ENCODE measurements at places on chromosomes 4 and X. TPM values are rescaled to one million over a fixed set of nuclear protein-coding genes. Genes with fewer than 3 reads are reported as not detected.

DNA sequence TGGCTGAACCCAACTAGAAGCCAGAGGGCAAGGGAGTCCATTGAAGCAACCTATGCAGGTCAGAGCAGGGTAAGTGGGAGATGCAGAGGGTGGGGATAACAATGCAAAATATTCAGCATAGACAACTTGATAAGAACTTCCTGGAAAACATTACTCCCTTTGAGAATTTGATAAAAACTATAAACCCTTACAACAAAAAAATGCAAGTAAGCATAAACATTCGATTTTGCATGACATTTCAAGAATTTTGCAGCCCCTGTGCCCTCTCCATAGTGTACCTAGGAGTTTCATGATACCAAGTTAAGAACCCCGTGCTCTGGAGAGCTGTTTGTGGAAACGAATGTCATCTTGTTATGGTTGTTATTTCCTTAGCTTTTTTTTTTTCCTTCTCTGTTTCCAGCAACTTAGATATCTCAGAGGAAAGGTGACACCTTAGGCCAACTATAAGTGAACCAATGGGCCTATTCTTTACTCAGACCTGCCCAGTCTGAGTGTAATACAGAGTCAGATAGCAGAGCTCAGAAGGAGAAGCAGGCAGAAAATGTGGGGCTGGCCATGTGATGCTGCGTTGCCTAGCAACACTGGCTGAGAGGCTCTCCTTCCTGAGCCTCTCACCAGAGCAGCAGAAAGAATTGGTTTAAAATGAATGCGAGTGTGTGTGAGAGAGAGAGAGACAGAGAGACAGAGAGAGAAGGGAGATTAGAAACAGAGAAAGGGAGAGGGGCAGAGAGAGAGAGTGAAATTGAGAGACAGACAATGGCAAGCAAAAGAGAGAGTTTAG is 36.7 kb upstream of the GABRQ start:
- no peaks in the 10 kb centered on the region for H3K4me1 ChIP-seq
- no peak overlapping the region for H3K27ac ChIP-seq
- no peak for DNase-seq
- H3K4me3 ChIP-seq: no peak overlapping the region
- no peaks in the 10 kb centered on the region for H3K27me3 ChIP-seq

DNA sequence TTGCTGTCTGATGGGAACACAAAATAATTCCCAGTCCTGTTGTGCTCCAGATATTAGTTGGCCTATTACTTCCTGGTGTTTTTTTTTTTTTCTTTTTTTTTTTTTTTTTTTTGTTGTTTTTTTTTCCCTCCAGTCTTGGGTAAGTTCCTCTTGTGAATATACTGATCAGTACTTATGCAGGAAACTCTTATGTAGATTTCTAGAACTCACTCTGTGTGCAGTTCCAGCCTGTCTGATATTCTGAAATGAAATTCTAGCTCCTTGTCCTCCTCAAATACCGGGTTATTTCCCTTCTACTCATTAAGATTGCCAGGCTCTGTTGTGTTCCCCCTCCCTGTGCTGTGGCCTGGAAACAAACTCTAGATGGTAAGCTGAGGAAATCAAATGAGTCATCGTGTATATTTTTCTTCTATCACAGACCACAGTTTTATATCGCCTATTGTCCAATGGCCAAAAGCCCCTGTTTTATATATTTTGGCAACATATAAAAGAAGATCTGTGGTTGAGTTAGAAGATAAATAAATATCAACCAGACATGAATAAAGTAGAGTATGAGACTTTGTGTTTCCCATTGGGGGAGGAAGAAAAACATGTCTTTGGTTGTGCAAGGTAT is 124.3 kb upstream of the UGT8 start:
- H3K27ac ChIP-seq: no peak overlapping the region
- no peak overlapping the region for H3K4me3 ChIP-seq
- no peak for DNase-seq
- H3K27me3 ChIP-seq: no peaks in the 10 kb centered on the region

DNA sequence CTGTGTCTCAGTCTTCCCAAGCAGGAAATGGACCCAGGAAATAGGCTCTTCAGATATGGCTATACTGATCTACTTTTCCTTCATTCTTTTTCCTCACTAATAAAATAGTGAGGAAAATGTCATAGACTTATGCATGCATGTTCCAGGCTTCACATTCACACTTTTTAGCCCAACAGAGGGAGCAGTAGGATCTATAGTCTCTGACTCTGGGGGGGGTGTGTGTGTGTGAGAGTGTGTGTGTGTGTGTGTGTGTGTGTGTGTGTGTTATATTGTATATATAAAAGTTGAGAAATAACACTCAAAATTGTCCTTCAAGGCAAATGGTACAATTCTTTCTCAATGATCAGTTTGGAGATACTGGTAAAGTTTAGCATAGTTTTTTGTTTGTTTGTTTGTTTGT is 297.2 kb upstream of the GALNT7 start:
- no peak overlapping the region for H3K4me3 ChIP-seq
- no peak for DNase-seq
- no peaks in the 10 kb centered on the region for H3K4me1 ChIP-seq

Gene COL25A1
- not detected for total RNA-seq

DNA sequence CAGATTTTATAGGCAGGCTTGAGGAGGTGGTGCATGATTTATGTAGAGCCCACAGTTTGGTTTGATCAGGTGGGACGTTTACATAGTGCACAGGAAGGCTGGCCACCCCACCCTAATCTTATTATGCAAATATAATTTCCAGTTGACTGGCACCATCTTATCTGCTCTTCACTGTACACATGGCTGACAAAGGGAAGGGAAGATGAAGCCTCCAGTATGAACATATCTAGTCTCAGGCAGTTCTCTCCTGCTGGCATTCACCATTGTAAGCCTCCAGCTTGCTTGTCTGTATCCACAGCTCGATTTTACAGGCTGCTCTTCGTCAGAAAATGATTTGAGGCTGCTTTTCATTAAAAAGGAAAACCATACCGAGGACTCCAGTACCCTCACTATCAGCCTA is 278.3 kb downstream of the TECRL start:
- H3K4me3 ChIP-seq: no peak overlapping the region
- no peak for DNase-seq
- no peaks in the 10 kb centered on the region for H3K4me1 ChIP-seq
- no peak overlapping the region for H3K27ac ChIP-seq

Gene XAGE1A
- not detected for total RNA-seq

Gene CENPVL1
- not detected for total RNA-seq

DNA sequence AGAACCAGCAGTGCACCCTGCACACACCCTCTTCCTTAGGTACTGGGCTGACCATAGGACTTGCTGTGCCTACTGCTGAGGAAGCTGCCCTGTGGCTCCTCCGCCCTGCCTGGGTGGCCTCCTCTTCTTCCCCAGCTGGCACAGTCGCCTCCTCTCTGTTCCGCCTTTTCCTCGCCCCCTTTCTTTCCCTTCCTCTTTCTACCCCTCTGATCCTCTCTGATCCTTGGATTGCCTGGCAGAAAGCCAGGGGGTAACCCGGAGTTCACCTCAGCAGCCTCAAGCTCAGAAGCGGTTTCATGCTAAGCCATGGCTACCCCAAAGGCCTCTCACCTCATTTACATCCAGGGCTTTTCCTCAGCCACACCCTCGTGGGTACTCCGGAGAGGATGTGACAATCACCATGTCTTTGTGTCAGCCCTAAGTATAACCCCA is 136.2 kb downstream of the SMIM20 start:
- H3K4me1 ChIP-seq: no peaks in the 10 kb centered on the region
- H3K27ac ChIP-seq: no peak overlapping the region
- no peaks in the 10 kb centered on the region for H3K36me3 ChIP-seq

Gene FGFR3
- 0.07 TPM for total RNA-seq

GRCh38 chr4:77443941-77444340 is 161.7 kb upstream of the CXCL13 start:
- no peaks in the 10 kb centered on the region for H3K4me1 ChIP-seq
- H3K4me3 ChIP-seq: no peak overlapping the region
- DNase-seq: no peak
- no peaks in the 10 kb centered on the region for H3K36me3 ChIP-seq

Gene MMRN1
- not detected for total RNA-seq

GRCh38 chrX:13890806-13891205 is 73.9 kb upstream of the GPM6B start:
- no peaks in the 10 kb centered on the region for H3K4me1 ChIP-seq
- H3K27ac ChIP-seq: no peak overlapping the region
- H3K27me3 ChIP-seq: no peaks in the 10 kb centered on the region
- no peak for DNase-seq

- H3K36me3 ChIP-seq: no peaks in the 10 kb centered on the region
- no peaks in the 10 kb centered on the region for H3K27me3 ChIP-seq
Observed at GRCh38 chrX:135484641-135485289, 35.7 kb upstream of the INTS6L start.

Gene PABPC1L2A
- not detected for total RNA-seq

DNA sequence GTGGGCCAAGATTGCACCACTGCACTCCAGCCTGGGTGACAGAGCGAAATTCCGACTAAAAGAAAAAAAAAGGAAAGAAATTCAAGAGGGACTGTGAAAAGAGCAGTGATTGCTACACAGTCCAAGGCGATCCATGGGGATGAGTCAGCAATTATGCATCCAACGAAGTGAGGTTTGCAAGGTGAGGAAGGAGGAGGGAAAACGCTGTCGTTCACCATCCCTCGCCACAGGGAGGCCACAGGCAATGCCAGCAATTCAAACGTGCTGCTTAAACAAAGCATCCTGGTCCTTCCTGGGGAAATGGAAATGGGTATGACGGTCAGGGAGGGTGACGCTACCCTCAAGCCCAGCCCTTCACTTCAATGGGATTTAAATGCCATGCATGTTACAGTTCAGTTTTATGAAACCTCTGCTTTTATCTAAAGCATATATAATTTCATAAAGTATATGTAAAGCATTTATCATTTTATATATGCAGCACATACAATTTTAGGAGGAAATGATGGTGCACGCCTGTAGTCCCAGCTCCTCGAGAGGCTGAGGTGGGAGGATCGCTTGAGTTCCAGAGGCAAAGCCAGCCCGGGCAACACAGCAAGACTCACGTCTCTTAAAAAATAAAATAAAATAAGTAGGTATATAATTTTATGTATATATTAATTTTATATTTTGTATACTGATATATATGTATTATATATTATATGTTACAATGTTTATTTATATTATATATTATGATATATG is 108.7 kb downstream of the DHRSX start:
- no peak for DNase-seq
- H3K36me3 ChIP-seq: peaks cover 11% of the 10 kb centered on the region
- H3K27ac ChIP-seq: no peak overlapping the region
- H3K4me1 ChIP-seq: no peaks in the 10 kb centered on the region
- no peaks in the 10 kb centered on the region for H3K27me3 ChIP-seq

DNA sequence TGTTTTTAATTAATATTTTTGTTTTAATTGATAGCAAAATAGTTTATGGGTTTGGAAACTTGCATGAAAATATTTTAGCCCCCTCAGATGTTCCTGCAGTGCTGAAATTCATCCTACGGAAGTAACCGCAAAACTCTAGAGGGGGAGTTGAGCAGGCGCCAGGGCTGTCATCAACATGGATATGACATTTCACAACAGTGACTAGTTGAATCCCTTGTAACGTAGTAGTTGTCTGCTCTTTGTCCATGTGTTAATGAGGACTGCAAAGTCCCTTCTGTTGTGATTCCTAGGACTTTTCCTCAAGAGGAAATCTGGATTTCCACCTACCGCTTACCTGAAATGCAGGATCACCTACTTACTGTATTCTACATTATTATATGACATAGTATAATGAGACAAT is 40.4 kb downstream of the MAP7D3 start:
- H3K27me3 ChIP-seq: no peaks in the 10 kb centered on the region
- no peak for DNase-seq
- H3K4me3 ChIP-seq: no peak overlapping the region
- no peaks in the 10 kb centered on the region for H3K36me3 ChIP-seq
- no peak overlapping the region for H3K27ac ChIP-seq
- no peaks in the 10 kb centered on the region for H3K4me1 ChIP-seq

Gene CHRDL1
- not detected for total RNA-seq

GRCh38 chr4:188400451-188400850 is 261.2 kb downstream of the TRIML1 start:
- H3K27me3 ChIP-seq: no peaks in the 10 kb centered on the region
- no peak for DNase-seq
- H3K27ac ChIP-seq: no peak overlapping the region
- H3K4me1 ChIP-seq: no peaks in the 10 kb centered on the region
- no peak overlapping the region for H3K4me3 ChIP-seq

GRCh38 chr4:85854546-85854945 is 379.6 kb downstream of the ARHGAP24 start:
- H3K27me3 ChIP-seq: no peaks in the 10 kb centered on the region
- H3K36me3 ChIP-seq: no peaks in the 10 kb centered on the region
- H3K27ac ChIP-seq: no peak overlapping the region
- no peak overlapping the region for H3K4me3 ChIP-seq
- DNase-seq: no peak

Gene TLR2
- total RNA-seq: 0.53 TPM

- no peaks in the 10 kb centered on the region for H3K4me1 ChIP-seq
- no peak for DNase-seq
- H3K36me3 ChIP-seq: no peaks in the 10 kb centered on the region
- no peaks in the 10 kb centered on the region for H3K27me3 ChIP-seq
- no peak overlapping the region for H3K4me3 ChIP-seq
Observed at GRCh38 chrX:136228839-136229207, 22.4 kb downstream of the MAP7D3 start.

- DNase-seq: no peak
- no peak overlapping the region for H3K27ac ChIP-seq
- no peaks in the 10 kb centered on the region for H3K27me3 ChIP-seq
Observed at GRCh38 chrX:2751291-2751690, 549 bp upstream of the XG start.

Gene FAT4
- total RNA-seq: 0.04 TPM

DNA sequence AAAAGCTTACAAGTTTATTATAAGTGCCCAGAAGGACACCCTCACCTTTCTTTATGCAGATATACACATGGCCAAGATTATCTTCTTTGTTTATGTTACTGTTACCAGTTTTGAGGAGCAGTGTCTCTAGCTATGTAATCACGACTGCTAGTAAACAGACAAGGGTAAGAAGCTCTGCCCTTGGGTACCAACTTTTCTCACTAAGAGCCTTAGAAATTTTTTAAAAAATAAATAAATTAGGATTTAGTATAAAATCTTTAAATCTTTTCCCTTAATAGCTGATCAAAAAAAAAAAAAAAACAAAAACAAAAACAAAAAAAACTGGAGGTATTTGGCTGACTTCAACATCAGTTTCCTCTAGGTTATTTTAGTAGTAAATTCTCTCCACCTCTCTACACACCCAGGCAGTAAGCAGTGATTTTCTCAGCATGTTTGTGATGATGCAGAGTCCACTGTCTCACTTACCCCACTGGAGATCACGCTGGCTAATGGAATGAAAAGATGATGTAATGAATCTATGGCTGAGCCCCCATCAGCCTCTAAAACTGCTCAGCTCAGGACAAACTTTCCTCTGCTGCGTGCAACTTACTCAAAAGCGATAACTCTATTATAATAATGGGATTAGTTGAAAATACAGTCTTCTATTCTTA is 125.9 kb downstream of the FRYL start:
- H3K27ac ChIP-seq: no peak overlapping the region
- no peak overlapping the region for H3K4me3 ChIP-seq
- no peak for DNase-seq
- H3K27me3 ChIP-seq: no peaks in the 10 kb centered on the region
